ENCODE measurements at places on chromosomes 13 and 19.

- no peak for DNase-seq
These were observed 46.1 kb upstream of the RAP2A start for GRCh38 chr13:97387890-97388289.

DNA sequence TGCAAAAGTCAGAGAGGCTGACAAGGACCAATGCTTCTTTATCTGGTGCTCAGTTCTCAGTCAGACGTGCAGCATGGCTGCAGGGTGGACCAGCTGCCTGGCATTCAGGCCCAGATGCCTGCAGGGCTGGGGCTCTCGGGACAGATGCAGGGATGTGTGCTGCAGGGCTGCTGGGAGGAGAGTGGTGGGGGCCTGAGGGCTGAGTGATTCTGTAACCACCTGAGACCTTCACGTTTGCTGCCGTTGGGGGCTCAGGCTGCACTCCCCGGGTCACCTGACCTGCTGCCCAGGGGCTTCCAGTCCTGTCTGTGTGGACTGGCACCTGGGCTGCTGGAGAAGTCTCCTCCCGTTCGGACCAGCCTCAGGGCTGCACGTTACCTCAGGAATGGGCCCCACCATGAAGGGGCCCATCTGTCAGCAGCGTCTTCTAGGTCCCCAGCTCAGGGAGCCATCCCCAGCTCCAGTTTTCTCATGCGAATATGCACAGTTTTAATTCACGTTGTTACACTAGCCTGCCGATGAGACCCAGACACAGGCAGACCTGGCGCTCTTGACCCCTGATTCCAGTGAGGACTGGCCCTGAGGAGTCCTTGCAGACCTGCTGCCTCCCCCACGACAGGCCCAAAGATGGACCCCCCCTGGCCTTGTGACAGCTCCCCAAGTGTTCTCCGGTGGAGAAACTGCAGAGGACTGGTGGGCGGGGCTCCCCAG lies 16.9 kb downstream of the KCTD15 start:
- DNase-seq: no peak

DNA sequence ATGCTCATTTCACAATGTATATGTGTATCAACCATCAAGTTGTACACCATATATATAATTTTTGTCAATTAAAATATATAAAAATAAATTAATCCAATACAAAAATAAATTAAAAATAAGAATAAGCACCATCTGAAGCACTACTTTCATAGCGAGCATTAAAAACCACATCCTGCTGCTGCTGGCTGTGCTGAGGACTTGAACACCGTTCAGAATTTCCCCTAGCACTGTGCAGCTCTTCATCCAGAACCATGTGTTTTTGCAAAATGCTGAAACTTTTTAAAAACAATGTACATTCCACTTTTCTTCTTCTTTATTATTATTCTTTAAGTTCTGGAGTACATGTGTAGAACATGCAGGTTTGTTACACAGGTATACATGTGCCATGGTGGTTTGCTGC lies 40.0 kb upstream of the FOXO1 start:
- no peak for DNase-seq

DNA sequence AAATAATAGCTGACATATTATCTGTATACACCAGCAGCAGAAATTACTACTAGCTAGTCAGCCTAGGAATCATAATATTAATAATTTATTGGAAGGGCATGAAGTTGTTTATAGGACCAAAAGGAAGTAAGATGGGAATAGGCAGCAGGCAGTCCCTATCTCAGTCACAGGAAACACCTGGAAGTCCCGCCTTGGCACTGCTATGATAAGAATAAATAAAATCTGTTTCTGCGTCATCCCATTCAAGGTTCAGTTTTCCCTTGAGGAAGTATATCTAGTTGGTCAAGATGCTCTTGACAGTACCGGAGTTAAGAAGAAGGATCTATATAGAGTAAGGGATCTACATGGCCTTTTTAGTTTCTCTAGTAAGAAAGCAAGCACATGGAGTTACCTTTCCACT lies 830.8 kb downstream of the DIAPH3 start:
- no peak for DNase-seq

GRCh38 chr13:23547000-23547590 lies 23.1 kb upstream of the TNFRSF19 start:
- no peak for DNase-seq

DNA sequence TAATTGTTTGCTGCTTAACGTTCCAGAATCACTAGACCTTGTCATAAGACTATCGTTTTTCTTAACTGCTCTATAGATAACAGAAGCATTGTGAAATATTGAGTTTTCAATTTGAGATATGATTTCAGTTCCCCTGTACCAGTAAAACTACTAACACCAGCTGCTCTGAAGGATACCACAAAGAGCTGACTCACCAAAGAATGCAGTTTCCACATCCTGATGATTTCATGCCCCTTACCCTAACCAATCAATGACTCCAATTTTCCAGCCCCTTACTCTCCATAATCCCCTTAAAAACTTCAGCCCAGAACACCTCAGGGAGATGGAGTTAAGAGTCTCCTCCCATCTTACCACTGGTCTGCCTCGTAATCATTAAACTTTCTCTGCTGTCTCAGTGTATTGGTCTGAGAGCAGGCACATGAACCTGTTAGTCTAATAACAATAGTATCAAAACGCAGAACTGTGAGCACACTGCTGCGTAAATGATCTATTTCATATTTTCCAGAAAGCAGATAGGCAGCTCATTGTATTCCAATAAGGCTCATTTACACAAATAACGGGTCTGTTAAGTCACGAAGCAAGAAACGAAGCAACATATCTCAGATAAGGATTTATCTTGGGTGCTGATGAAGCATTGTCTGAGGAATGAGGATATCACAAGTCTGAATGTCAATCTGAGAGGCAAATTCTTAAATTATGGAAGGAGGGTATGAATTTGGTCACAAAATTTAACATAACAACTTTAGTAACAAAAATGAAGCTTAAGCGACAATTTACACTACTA lies 14.1 kb upstream of the CCNA1 start:
- no peak for DNase-seq

DNA sequence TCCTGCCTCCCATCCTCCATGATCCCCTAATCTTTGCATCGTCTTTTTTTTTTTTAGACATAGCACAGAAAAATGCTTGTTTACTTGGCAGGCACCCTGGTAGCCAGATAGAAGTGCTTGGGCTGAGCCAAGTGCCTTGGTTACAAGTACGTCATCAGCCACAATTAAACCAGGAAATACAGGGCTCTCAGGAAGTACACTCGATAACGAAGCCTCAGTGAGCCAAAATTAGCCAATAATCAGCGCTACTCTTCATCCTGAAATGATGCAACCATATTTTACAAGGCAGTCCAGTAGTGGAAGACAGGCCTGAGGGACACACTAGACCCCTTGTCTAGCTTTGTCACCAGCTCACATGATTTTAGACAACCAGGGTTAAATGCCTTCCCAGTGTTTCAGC lies 194.0 kb upstream of the NBEA start:
- no peak for DNase-seq

GRCh38 chr13:92573467-92574057 lies 653.0 kb upstream of the GPC6 start:
- DNase-seq: no peak

DNA sequence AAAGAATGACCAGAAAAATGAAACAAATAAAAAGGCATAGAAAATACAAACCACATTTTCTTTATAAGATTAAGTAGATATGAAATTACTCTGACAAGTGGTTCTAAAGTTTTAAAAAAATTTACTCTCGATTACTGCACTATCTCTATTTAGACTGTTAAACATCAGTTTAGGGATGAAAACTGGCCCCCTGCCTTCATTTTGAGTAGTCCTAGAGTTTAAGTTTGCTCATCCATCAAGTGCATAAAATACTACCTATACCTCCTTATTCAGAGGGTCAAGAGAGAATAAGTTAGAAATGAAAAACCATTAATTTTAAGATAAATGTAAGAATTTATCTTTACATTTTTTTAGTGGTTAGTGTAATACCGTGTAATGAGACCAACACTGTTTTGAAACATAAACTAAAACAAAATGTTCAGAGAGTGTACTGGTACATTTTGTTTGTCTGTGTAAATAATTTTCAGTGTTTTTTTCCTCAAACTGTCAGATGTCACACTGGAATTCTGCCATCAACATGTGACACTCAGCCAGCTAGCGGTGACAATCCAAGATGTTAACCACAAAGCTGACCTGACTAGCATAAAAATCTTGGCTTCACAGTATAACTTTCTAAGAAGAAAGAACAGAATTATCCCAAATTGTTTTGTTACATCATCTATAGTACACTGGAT lies 184.8 kb upstream of the PCDH20 start:
- DNase-seq: peak; percentile 11

DNA sequence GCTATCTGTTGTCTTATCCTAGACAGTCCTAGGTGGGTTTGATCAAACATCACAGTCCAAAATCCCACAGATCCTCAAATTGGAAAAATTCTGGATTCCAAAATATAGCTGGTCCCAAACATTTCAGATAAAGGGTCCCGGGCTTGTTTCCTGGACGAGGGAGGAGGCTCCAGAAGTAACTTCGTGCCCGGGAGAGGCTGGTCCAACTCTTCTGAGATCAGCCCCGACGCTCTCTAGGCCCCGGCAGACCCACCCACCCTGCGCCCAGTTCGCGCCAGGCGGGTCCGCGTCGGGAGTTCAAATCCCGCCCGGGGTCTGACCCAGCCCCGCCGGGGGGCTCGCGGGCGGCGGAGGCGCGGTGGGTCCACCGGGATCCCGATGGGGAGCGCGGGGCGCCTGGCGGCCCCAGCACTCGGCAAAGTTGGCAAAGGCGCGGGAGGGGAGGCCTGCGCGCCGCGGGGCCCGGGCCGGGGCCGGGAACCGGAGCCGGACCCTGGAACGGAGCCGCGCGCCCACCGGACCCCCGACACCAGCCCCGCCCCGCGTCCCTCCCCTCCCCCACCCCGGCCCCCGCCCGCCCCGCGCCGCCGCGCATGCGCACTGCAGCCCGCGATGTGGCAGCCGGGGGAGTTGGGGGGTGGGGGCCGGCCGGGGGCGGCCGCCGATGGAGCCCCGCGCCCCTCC lies 513 bp downstream of the MIER2 start:
- DNase-seq: no peak

- DNase-seq: no peak
These were observed 187.2 kb downstream of the ITGBL1 start for GRCh38 chr13:101639711-101640110.

GRCh38 chr19:722553-723101 lies 13.9 kb downstream of the PALM start:
- no peak for DNase-seq

DNA sequence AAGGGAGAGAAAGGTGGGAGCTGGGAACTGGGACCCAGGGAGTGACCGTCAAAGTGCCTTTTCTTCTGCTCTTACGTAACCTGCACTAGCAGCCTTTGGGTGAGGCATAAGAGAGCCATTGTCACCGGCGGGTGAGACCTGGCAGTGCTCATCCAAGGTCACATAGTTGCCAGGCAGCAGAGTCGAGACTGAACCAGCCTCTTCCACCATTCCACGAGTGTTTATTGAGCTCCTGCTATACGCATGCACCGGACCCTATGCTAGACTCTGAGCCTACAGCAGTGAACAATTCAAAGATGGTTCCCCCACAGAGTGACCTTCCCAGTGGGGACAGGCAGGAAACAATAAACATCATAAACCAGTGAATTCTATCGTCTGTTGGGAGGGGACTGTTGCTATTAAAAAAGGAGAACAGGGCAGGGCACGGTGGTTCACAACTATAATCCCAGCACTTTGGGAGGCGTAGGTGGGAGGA lies 18.6 kb upstream of the STRN4 start:
- no peak for DNase-seq

GRCh38 chr19:44072543-44073401 lies 813 bp downstream of the ZNF284 start:
- DNase-seq: no peak

DNA sequence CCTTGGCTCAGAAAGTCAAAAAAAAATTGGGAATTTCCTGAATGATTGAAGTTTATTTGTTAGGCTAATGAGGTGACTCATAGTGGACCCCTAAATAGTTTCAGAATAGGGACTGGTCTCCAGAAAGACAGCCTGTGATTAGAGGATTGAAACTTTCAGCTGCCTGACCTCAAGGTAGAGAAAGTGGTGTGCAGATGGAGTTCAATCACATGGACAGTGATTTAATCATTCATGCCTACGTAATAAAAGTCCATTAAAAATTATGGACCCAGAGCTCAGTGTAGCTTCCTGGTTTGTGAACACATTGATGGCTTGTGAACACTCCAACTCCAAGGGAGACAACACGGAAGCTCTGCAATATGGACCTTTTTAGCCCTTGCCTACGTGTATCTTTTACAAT lies 533.2 kb upstream of the PCDH9 start:
- no peak for DNase-seq

GRCh38 chr19:49212016-49212701 lies 54.6 kb downstream of the TRPM4 start:
- peak; percentile 2 for DNase-seq

GRCh38 chr13:41652735-41653361 lies 195.5 kb downstream of the RGCC start:
- DNase-seq: peak; percentile 2

DNA sequence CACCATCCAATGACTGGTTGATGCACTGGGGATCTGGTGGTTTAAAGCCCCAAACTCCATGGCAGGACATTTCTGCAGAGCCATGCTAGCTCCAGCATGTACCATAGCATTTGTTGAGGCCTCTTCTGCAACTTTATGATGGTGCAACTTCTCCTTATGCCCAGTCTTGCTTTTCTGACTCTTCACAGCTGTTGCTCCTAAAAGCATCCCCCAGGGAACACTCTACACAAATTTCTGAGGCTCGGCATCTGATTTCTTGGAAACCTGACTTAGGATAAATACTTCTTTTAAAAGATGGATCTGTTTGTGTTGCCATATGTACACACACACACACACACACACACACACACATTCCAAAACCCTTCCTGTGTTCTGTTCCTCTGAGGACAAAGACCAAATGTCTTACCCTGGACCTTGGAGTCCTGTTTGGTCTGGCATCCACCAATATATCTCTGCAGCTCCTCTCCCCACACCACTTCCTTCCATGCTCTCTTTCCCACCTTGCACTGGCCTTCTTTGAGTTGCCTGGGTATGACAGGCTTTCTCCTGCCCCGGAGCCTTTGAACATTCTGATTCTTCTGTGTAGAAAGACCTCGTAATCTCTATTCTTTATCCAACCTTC lies 388.5 kb upstream of the ZNF507 start:
- DNase-seq: no peak

- DNase-seq: no peak
These were observed 237.8 kb downstream of the TUBA3C start for GRCh38 chr13:18943721-18944391.

- no peak for DNase-seq
These were observed 22.8 kb upstream of the CEACAM20 start for GRCh38 chr19:44552324-44552723.

- DNase-seq: no peak
These were observed 1.9 kb downstream of the CBARP start for GRCh38 chr19:1235625-1236538.

DNA sequence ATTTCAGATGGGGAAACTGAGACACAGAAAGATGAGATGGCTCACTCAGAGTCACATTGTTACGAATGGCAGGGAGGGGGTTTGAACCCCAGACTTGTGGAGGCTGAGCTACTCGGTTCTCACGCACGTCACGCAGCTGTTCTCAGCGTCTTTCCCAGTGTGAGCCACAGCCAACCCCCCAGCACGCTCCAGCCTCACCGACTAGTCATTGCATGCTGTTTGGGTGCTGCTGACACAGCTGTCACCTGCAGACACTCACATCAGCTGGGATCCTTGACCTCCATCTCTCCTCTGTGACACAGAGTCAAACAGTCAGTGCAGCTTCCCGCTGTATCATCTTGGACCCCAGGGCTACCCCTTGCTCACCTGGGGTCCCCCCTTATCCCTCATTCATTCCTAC lies 2.4 kb upstream of the NCAN start:
- DNase-seq: no peak

Measured in amygdala (tissue), 56 donors.